Motor neuron (in vitro differentiated cells): ENCODE measurements at places on chromosomes 13 and 19. TPM values are rescaled to one million over a fixed set of nuclear protein-coding genes. Genes with fewer than 3 reads are reported as not detected.

GRCh38 chr19:32809254-32809653 lies 60.3 kb downstream of the SLC7A9 start:
- ATAC-seq, result no peak

- ATAC-seq, result no peak
These were observed 826 bp upstream of the C1QTNF9 start for GRCh38 chr13:24308488-24309020.

GRCh38 chr19:48445606-48446481 lies at the start of gene GRWD1:
Gene GRWD1, plus strand, starts transcription at chr19:48445983. Its CDS starts 23 bp downstream, at chr19:48446006.
- ATAC-seq, result peak; percentile 89

GRCh38 chr19:55491546-55492360 lies 3.5 kb downstream of the SSC5D start:
- no peak for ATAC-seq

GRCh38 chr19:50362656-50363424 lies 2.6 kb downstream of the NAPSA start:
- ATAC-seq, result no peak

DNA sequence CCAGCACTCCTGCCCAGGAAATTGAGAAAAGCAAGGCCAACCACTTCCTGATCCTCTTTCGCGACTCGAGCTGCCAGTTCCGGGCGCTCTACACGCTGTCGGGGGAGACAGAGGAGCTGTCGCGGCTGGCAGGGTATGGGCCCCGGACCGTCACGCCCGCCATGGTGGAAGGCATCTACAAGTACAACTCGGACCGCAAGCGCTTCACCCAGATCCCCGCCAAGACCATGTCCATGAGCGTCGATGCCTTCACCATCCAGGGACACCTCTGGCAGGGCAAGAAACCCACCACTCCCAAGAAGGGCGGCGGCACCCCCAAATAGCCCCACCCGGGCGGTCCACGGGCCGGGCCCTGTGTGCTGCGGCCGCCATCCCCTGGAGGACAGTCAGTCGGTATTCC lies 11.6 kb downstream of the XAB2 start:
- ATAC-seq, result no peak

The OLFM4 gene
- total RNA-seq, result 0.11 and 0.31 TPM in 2 replicates

DNA sequence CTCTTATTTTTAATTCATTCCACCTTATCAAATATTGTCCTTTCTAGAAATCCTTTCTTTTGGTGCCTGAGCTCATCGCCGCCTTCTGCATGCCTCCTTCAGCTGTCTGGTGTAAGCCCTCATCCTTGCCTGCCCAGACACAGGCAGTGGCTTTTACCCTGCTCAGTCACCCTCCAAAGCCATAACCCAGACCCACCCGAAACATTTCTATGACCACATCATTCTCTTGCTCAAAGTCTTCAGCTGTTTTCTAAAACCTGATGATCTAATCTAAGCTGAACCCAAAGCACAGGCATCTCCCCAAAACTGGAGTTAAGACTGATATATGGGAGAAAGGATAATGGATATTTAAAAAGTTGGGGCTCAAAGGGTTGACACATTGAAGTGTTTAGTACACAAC lies 753.7 kb upstream of the SGCG start:
- ATAC-seq, result no peak

GRCh38 chr13:28379371-28380083 lies 115.4 kb downstream of the FLT1 start:
- no peak for ATAC-seq

DNA sequence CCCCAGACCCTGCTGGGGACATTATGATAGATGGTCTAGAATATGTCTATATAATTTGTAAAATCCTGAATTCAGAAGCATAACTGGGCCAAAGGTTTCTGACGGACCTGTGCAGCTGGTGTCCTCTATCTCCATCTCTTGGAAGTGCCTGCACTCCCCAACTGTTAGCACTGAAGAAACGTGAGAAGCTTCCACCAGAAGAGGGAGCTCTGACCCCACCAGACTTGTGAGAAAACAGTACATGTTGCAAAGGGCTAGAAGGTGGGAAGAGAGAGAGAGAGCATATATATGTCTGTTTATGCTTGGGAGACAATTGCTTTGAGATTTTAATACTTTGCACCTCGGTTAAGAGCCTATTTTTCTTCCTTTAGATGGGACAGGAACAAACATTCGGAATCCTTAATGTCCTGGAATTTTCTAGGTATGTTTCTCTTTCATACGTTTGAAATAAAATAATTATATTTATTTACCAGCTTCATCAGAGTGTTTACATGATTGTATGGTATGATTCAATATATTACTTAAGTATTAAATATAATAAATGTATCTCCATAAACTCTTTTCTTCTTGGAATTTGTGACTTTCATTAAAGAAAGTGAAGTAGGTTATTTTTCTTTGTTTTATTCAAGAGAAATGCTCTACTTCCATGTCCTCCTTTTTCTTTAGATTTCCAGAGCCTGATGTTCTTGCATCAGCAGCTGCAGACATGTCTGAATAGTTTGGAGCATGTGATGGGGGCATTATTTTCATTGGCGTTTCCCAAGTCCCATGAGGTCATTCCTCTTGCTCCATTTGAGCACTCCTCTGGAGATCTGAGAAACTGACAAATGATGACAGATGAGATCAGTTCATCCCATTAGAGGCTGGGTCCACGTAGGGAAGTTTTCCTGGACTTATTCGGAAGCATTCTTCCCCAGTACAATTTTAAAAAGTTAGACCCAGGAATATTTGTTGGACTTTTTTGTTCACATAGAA lies 202.9 kb downstream of the ATP8A2 start:
- ATAC-seq, result peak; percentile 99

DNA sequence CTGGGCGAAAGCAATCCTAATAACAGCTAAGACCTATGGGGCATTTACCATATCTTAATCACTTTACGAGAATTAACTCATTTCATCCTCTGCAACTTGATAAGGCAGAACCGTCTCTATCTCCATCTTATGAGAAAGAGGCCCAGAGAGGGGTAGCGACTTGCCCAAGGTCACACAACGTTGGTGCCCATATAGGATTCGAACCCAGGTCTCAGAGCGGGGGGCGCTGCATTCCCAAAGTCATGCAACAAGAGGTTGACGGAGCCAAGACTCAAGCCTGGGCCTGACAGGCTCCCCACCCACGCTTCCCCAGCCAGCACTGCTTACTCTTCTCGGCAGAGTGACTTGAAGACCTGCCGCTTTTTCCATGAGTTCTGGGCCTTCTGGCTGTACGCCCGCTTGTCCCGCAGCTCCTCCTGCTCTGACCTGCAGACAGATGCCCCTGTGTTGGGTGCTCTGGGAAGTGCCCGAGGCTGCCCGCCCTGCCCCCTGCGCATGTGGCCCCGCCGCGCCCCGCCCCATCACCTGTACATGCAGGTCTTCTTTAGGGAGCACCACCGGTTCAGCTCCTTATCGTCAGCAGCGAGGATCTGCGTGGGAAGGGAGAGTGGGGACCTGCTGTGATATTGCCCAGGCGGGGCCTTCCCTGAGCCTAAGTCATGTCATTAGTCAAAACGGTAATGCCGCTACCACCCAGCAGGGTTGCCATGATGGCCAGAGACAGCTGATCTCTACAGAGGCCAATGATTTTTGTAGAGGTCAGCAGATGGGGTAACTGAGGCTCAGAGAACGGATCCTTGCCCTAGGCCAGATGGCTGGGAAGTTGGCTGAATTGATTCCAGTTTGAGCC lies 10.8 kb downstream of the KRI1 start:
- ATAC-seq, result no peak

The NCAN gene
- 67.9 and 72.1 TPM in 2 replicates for total RNA-seq

The BRSK1 gene
- total RNA-seq, result 10.8 and 19.2 TPM in 2 replicates

DNA sequence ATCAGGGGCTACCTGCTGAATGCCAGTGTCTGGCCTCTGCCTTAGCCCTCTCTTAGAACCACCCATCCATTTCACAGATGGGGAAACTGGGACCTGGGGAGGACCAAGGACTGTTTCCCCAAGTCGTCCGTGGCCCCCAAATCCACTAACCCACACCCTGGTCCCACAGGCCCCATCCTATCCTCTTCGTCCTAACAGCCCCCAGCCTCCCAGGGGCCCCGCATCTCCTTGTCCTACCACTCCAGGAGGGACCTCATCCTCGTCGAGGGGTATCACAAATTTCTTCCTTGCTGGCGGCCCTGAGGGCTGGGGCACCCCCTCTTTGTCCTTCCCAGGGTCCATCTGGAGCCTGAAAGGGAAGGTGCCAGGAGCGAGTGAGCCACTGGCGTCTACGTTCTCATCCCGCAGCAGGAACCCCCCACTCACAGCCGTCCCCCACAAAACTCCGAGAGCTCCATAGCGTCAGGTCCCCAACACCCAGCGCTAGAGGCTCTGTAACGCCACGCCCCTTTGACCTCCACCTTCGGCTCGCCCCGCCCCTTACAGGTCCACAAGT lies 606 bp downstream of the ERCC1 start:
- ATAC-seq, result no peak

DNA sequence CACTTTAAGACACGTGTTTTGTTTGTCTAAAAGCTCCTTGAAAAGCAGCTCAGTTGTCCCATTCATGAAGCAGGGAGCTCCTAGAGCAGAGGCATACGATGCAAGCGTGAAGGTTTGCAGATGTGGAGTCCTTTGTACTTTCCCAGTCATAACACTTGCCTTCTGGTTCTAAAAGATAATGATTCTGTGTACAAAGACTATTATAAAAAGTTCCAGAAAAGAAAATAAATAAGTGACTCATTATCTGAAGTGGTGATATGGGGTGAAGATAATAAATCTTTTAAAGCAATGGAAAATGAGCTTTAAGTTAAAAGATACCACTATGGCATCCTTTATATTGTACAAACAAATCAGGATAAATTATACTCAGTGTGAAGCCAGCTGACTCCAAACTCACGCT lies 569.9 kb downstream of the MYO16 start:
- no peak for ATAC-seq

DNA sequence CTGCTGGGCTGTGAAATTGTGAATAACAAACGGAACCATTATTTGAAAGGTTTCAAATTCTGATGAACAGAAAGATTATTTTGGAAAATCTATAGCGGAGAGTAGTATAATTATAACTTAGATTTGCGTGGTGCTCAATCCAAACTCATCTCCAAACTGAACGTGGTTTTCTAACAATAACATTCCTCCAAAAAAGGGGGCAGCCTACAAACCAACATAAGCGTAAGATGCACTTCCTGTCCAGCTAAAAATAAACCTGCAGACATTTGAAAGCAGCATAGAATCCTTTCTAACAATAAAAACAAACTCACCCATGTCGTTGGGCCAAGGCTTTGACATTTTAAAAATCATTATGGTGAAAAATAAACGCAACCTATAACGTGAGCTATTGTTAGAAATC lies 178.4 kb downstream of the COL4A1 start:
- ATAC-seq, result no peak

- ATAC-seq, result peak; percentile 67
These were observed 11.6 kb upstream of the RASA3 start for GRCh38 chr13:114143806-114144605.

DNA sequence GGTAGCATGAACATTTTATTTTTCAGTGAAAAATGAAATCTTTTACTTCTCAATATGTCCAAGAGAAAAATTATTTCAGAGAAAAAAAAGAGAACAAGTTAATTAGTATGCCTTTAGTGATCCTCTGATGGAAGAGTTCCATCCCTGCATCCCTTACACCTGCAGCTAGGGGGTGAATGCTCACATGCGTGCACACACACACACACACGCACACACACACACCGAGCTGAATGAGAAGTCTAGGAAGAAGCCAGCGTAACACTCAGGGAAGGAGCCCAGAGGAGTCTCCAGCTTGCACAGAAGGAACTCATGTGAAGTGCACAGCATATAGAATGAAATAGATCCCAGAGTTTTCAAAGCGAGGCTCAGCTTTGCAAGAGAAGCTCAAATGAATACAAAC lies 510.5 kb downstream of the IRS2 start:
- peak; percentile 75 for ATAC-seq

DNA sequence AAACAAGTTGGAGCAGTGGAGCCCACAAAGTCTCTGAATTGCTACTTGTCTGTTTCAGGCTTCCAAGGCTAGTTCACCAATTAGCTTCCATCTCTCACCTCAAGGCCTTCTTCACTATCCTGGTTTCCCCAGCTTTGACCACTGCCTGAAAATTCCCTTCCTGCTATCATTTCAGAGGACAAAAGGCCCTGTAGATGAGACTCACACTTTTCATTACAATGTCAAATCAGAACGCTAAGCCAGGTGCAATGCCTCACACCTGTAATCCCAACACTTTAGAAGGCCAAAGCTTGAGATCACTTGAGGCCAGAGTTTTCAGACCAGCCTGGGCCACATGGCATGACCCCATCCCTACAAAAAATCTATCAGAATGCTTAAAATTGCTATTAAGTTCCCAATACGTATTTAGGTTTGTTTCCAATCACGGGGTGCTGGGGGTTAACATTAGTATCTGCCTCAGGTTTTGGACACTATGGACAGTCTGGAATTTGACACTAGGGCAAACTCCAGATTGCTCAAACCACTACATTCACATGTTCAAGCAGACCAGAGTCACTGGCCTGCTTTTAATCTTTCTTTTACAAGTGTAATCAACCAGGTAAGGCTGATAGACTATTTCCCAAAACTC lies 5.5 kb downstream of the TPT1 start:
- no peak for ATAC-seq

GRCh38 chr13:95164830-95165229 lies 136.4 kb downstream of the ABCC4 start:
- ATAC-seq, result no peak

The KLK12 gene
- total RNA-seq, result not detected in 2 replicates

DNA sequence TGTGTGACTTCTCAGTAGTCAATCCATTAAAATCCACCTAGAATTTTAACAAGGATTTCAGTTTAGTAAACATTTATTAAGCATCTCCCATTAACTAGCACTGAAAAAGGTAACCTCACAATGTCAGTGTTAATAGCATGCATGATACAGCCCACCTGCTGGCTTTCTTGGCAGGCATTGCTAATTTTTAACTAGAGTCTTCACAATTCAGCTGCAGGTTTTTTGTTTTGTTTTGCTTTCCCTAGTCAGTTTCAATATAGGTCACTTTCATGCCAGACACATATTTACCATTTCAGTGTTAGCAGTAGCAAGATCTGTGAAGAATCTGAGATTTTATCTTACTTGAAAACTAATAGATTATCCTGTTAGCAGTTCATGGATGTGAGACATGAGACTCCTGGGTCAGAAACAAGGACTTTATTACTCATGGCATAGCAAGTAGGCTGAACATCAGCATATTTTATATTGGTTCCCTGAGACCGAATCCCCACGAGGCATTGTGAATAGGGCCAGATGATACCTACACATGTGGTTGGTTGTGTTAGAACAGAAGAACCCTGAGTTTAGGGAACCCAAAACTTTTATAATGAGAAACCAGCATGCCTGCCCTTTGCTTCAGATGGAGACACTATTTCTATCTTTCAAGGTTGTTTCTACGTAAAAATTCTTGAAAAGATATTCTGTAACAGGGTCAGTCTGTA lies 198.0 kb upstream of the HTR2A start:
- no peak for ATAC-seq
